ENCODE measurements at places on chromosomes 2 and 18.
A peak's percentile ranks its signal among the peaks of the same experiment; 100 is the strongest.

DNA sequence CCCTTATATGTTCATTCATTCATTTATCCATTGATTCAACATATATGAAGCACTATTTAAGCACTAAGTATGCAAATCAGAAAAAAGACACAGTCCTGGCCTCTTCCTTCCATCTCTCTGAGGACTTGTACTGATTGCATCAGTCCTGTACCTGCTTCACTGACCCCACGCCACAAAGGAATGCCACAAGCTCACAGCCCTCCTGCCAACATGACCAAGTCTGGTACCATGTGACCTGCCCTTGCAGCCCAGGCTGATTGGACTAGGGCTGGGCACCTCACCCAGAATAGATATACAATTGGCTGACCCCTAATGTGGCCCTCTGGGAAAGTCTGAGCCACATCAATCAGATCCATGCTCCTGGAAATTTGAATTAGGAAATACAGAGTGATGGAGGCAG, 196.6 kb downstream of the AGPS start:
- DNase-seq: no peak

DNA sequence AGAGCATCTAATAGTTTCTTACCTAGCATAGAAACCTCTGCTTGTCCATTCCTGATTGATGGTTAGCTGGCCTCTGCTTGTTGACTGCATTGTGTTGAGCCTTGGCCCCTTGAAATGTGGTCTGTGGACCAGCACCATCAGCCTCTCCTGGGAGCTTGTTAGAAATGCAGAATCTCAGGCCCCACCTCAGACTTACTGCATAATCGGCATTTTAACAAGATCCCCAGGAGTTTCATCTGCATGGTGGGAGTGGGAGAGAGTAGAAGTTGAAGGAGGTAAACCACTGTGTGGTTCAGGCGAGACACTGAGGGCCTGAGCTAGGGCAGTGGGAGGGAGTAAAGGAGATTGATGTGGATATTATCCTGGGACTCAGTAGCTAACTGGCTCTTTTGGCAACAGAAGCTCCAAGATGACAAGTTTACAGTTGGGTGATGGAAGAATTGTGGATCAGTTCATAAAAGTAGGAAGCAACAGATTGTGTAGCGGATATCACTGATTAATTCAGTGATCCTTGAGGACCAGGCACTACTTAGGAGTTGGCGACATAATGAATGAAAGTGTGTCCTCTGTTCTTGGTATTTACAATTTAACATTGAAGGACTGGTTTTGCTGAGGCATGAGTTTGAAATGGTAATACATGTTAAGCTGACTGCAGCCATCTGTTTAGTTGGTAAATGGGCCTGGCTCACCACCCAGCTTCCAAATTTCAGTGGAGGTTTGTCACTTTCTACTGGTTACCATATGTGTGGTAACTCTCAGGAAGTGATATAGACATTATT, 20.9 kb downstream of the PHLPP1 start:
- DNase-seq: no peak

- DNase-seq: no peak
Observed at GRCh38 chr18:79819968-79820351, 22.2 kb downstream of the KCNG2 start.

DNA sequence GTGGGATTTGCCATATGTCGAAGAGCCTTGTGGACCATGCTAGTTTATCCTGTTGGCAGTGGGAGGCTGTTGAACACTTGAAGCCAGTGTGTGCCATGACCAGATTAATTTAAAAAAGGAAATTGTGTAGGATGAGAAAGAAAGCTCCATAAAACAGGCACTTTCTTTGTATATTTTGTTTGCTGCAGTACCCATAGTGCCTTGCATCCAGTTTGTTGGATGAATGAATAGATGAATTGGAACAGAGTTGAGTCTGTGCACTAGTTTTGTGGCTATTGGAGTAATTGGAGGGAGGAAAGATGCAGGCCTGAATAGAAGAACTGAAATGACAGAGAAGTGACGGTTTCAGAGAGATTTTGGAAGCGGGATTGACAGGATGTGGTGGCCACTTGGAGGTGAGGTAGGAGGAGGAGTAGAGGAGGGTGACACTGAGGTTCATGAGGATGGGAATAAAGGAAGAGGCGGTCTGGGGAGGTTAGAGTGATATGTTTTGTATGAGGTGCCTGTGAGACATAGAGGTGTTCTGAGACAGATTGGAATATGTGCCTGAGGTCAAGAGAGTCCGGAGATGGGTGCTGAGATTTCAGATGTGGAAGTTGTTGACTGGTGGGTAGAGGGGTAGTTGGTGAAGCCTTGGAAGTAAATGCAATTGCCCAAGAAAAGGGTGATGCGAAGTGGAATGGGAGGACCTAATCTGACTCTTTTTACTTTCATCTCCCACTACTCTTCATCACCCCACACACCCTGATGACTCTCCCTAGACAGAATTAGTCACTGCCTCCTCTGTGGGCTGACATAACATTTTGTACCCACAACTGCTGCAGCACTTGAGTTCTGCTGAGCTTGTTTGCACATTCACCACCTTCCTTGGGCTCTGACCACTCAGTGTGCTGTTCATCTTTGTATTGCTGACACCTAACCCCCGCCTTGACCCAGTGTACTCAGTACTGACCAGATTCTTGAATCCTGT, 5.1 kb downstream of the DGUOK start:
- DNase-seq: peak; percentile 25

DNA sequence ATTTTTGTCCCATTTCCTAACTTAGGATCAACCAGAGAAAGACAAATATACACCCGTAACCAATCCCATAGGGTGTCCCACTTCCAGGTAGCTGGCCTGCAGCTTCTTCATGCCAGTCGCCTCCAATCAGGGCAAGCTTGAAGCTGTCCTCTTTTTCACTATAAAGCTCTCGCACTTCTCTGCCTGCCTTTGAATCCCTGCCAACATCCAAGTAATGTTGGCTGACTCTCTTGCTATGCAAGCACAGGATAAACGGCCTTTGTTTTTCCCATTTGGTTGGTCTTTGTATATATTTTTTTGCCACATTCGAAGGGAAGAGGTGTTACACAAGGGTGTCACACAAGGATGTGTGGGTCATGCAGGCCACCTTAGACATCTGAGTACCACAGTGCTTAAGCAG, 388.8 kb downstream of the CBLN2 start:
- no peak for DNase-seq

DNA sequence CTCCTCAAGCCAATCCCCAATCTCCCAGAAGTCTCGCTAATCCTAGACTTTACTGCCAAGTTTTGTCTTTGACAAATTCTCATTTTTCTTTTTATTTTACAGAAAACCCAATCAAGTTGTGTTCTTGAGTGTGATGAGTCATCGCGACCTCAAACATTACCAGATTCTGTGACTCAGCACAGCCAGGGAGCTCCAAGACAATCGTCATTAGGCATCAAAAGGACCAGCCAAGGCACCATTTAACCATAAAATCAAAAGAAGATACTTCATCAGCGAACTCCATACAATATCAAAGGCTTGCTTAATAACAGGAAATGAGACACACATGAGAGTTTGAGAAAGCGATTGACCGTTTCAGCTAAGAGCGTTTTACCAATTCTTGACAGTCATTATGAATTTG, 146.2 kb upstream of the AGAP1 start:
- DNase-seq: no peak

DNA sequence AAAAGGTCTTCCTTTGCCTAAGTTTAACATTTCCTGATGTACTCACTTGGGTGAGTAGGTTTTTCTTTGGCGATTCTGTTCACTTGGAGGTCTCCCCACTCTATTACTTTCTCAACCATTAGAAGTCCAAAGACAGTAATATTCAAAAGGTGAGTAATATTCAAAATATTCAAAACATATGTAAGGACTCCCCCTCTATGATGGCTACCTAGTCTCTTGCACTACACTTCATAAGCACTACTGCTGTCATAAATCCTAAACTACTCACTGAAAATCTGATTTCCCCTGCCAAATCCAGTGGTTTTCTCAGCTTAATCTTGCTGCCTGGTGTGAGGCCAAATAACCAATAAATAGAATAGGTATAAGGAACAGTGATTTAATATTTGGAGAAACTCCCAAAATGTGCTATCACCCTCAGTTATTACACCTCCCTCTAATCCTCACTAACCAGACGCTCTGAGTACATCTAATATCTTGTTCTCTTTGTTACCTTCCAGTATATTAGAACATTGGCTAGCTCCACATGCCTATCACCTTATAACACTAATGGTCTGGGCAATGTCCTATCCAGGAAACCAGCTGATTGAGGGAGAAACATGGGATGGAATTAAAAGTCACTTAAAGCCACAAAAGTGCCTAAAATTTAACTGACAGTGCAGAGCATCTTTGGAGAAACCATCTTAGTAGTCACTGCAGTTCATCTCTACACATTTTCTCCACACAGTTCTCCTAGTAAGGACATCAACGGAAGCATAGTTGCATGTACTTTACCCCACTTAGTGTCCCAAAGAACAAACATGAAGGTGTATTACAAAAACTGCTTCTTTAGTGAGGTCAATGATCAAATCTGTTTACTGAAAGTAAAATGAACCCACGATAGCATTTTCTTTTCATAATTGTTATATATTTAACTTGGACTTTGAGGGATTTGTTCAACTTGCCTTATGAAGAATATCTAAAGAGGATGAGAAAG, 54.8 kb downstream of the MBD2 start:
- DNase-seq: no peak

DNA sequence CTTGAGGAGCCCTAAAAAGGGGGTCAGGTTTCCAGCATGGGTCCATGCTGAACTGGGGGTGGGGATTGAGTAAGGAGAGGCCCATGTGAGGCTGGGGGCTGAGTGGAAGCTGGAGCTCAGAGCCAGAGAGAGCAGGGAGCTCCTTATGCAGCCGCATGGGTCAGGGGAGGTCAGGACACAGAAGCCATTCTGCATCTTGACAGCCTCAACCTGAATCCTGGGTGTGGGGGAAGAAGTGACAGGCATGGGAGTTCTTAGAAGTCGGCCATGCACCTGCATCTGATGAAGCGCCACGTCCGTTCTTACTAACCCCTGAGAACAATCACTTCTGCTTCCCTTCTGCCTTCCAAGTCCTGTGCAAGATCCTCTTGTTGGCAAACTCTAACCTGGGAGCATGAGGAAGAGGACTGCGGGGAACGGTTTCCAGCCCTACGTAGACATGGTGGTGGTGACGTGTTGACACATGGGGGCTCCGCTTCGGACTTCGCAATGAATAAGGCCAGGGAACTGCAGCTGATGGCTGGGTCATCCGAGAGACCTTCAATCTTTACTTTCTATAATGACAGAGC, 22.3 kb downstream of the GNLY start:
- DNase-seq: no peak

DNA sequence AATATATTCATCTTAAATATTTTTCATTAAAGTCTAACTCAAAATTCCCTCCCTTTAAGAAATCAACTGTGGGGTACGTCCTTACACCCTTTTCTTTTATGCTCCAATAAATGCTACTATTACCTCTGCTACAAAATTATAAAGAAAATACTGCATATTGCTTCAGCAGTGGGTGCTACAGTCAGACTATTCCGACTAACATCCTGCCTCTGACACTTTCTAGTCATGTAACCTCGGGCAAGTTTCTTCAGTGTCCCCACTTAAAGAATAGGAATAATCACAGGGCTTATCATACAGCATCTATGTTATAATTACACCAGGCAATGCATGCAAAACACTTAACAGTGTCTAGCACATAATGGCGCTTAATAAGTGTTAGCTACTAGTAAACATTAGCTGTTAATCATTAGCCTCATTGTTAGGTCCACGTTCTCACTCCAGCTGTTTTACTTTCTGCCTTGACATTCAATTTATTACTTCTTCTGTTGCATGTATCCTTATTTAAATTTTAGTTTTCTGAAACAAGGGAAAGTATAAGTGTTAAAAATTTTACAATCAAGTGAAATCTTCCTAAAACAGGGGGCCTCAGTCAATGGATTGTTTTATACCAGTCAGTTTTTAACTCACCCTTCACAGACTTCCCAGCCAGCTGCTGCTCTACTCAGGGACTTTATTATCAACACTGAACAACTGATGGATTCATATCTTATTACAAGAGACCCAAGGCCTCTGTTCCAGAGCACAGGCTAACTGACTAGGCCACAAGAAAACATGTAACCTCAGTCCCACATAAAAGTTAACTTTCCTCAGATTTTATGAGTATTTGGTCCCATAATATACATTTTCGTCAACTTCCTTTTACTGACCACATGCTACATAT, 54.0 kb downstream of the CLASP1 start:
- DNase-seq: no peak

- DNase-seq: no peak
Observed at GRCh38 chr2:172389685-172390339, 37.6 kb upstream of the ITGA6 start.

- no peak for DNase-seq
Observed at GRCh38 chr18:36638224-36638623, 190.6 kb downstream of the TPGS2 start.

GRCh38 chr2:44770221-44771195, 171.0 kb upstream of the SIX3 start:
- DNase-seq: no peak

- DNase-seq: no peak
Observed at GRCh38 chr2:140667203-140667602, 1463.6 kb downstream of the LRP1B start.

DNA sequence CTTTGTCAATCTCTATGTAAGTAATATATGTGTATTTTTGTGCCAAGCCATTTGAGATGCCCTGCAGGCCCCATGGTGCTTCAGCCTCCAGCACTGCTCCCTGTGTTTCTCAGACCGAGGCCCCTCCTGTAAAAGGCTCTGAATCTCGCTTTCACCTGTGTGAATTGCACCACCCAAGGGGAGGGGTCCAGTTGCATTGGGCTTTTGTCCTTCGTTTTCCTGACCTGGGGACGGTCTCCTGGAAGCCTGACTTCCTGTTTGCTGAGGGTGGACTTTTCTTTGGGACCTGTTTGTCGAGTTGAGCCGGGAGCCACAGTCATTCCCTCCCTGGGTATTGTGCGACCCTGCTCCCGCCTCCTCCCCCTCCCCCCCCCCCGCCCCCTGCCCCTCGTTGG, 48.9 kb downstream of the AGAP1 start:
- no peak for DNase-seq

DNA sequence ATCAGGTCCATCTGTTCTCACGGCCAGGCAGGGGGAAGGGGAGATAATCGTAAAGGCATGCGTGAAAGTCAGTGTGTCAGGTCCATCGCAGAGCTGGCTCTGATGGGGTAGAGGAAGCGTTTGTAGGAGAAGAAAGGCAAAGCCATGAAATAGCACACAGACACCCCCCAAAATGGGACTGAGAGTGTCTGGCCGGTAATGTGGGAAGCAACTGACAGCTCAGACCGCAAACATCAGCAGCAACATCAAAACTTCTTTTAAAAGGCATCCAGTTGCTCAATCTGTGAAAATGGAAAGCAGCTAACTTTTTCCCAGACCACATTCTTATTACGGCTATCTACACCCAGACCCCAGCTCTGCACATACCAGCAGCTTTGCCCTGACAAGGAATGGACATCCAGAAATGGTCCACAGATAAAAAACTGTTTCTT, 232.6 kb downstream of the EN1 start:
- no peak for DNase-seq

DNA sequence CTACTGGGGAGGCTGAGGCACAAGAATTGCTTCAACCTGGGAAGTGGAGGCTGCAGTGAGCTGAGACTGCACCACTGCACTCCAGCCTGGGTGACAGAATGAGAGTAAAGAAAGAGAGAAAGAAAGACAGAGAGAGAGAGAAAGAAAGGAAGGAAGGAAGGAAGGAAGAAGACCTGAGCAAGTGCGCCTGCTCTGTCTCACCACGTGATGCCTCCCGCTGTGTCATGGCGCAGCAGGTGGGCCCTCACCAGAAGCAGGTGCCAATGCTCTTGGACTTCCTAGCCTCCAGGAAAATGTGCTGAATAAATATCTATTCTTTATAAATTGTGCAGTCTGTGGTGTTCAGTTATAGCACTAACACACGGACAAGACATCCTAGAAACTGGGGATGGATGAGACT, 270.0 kb downstream of the CYP26B1 start:
- DNase-seq: no peak

GRCh38 chr2:163401481-163401880, 334.3 kb downstream of the FIGN start:
- DNase-seq: no peak
